ENCODE measurements at places on chromosomes 6 and 20.

GRCh38 chr20:38402089-38402488, 33.0 kb downstream of the SNHG17 start:
- DNase-seq = no peak

DNA sequence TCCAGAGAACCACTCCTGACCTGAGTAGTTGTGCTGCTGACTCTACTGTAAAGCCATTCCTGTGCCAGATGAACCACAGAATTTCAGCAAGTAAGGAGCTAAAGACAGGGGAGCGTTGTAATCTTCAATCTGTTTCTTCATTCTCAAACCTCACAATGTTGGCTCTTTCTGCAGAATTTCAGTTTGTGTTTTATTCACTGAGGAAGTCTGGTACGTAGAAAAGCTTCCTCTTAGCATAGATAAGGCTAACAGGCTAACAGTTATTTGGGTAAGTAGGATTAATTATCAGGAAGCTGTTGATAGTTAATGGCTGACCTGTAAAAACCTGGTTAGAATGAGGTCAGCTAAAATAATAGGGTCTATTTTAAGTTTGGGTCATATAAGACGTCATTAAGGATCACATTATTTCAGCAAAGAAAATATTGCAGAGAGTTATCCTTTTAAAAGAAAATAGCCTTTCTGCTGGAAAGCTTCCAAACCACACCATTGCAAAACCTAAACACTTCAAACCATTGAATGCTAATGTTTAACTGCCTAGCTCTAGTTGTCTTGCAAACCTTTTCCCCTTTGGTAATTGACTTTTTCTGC, 14.1 kb upstream of the TENT5A start:
- DNase-seq = no peak

GRCh38 chr6:67870321-67870720, 764.8 kb upstream of the ADGRB3 start:
- no peak for DNase-seq

DNA sequence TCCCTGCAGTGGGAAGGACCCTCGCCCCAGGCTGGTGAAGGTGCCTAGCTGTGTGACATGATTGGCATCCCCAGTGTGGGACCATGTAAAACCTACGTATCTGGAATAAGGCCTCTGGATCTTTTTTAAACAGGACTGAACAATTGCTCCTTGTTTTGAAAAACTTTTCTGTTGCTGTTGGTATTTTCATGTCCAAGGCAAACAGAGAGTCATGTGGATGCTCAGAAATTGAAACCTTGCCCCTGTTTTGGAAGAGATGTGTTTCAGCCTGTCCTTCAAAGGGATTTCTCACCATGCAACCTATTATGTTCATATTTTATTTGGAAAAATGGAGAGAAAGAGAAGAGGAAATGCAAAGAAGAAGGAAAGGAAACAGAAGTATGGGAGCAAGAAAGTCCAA, 362.3 kb downstream of the PKHD1 start:
- DNase-seq = no peak

DNA sequence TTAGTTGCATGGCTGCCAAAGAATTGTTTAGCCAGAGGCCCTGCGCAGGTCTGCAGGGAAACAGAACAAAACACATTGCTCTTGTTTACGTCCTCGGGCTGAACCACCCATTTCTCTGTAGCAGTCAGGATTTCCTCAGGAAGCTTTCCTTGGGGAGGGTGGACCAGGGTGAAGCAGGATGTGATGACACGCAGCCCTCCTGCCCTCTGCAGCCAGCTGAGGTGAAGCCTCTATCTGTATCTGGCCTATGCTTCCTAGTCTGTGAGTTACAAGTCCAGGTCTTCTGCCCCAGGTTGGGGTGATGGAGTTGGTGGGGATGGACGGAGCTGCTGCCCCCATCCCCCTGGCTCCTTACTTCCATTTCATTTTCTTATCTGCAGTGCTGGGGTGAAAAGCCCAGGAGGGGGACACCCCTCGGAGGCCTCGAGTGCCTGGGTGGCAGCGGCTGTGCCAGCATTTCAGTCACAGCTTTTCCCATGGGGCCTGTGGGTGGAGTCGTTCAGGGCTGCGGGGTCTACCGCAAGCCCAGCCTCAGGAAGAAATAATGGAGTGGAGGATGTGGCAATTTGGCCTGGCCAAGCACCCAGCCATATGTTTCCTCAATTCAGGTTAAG, 24.9 kb downstream of the SASH1 start:
- DNase-seq = peak; percentile 50

DNA sequence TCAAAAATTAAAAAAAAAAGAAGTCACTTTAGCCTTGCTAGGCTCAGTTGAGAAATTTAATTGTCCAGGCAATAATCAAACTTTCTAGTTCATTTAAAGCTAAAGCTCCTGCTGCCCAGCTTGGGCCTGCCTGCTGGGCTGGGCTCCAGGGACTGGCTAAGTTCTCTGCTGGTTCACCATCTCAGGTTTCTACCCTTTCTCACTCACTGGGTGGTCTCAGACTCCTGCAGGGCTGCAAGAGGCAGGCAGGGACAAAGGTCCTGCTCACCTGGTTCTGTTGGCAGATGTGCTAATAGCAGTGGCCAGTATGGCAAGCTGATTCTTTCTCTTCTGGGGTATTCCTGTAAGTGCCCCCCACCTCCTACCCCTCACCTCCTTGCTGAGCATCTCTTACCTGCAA, 21.2 kb upstream of the RTF2 start:
- DNase-seq = no peak

GRCh38 chr6:33410711-33411631, at the start of gene PHF1:
PHF1 (plus strand) TSS chr6:33411014; CDS start chr6:33412264, 1,250 bp downstream.
- DNase-seq = peak; percentile 83

GRCh38 chr6:100663219-100663863, 198.6 kb upstream of the SIM1 start:
- peak; percentile 85 for DNase-seq

DNA sequence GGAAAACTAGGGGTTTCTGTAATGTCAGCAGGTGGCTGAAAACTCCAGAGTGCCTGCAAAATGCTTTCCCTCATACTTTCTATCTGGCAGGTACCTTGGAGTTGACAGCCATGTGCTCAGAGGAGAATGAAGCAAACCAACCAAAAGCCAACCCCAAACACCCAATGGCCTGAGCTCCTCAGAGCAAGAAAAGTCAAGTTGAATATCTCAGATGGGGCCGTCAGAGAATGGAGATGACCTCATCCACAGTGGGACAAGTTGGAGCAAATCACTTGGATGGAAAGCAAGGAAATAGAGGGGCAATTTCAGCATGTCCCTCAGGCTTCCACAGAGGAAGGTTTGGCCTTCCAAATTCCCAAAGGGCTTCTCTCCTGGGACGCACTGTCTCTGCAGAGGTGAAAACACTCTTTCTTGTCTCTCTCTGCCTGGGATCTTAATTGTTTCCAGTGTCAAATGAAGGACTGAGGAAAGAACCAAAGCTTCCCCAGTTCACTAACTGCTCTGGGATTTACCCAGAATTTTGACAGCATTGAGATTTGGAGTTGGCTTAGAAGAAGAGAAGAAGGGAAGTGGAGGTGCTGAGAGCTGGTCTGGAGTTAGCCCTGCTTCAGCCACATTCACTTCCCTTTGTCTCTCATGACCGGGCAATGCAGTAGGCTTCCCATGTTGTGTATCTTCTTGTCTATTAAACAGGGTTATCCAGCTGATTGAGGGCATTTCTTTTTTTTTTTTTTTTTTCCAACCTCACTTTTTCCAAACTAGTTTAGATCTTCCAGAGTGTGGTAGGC, 42.2 kb downstream of the PRND start:
- peak; percentile 30 for DNase-seq
